ENCODE measurements at places on chromosomes 3 and 15.

DNA sequence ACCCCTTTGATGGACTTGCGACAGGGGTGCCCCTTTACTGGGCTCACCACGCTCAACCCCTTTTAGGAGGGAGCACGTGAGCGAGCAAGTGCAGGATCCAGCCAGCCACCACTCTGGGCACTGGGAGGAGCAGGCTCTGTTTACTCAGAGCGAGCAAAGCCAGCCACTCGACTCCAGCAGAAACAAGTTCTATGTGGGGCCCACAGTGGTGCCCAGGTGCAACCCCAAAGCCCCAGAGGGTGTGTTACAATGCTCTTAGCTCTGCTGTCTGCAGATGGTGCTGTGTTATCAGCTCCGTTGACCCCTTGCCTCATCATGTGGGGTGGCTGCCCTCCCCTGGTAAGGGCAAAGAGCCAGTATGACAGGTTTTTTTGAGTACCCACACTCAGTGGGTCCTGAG lies 120.3 kb upstream of the SUCLG2 start:
- no peak for DNase-seq

GRCh38 chr15:85178308-85178707 lies 196.7 kb downstream of the PDE8A start:
- no peak for DNase-seq

DNA sequence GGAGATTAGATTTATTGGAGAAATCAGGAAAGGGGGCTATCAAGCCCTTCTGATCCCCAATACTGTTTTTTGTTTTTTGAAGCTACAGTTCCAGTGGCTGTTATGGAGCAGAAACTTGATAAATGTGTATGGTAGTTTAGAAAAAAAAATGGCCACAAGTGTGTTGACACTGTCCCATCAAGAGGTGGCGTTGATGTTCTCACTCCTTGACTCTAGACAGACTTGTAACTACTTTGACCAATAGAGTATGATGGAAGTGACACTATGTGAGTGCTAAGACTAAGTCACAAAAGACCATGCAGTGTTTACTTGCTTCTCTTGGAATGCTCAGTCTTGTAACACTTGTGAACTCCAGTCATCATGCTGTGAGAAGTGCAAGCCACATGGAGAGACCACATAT lies 356.7 kb downstream of the PDCD6IP start:
- DNase-seq = no peak

GRCh38 chr3:48318713-48319468 lies 14.6 kb downstream of the SPINK8 start:
- DNase-seq = no peak

- no peak for DNase-seq
These were observed 7.1 kb downstream of the ITGA11 start for GRCh38 chr15:68424754-68425390.

DNA sequence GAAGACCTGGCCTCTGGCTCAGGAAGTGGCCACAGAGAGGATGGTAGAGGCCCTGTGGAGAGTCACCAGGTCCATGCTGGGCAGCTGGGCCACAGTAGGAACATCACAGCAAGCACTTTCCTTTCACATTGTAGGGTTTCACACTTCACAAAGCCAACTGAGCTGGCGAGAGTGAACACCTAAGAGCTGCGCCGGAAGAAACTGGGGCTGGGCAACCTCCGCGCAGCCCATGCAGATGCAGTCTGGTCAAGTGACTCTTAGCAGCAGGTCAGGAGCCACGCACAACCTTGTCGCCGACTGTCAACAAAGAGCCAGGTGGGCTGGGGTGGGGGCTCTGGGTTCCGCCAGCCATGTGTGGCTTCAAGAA lies 15.3 kb upstream of the SHISA5 start:
- no peak for DNase-seq
